ENCODE measurements at places on chromosomes 16 and 17.

- no peak for DNase-seq
Observed at GRCh38 chr17:45335721-45336120, 18.9 kb upstream of the MAP3K14 start.

- no peak for DNase-seq
Observed at GRCh38 chr16:62921904-62922303, 885.7 kb upstream of the CDH8 start.

GRCh38 chr17:6172642-6173330, 102.6 kb downstream of the WSCD1 start:
- no peak for DNase-seq

DNA sequence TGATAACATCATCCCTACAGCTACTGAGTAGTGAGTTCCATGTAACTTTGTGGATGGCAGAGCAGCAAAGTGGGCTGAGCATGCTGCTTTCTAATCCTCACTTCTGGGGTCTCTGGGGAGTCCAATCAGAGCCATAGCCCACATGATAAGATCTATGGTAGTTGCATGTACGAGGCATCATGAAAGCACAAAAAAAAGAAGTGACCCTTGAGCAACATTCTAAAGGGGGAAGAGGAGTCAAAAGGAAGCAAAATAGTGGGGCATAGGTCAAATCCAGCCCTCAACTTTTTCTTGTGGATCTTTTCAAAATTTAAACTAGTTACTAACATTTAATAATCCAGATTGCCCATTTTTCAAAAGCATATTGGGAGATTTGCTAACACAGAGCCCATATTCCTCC, 208.5 kb upstream of the TOX3 start:
- DNase-seq: no peak

GRCh38 chr17:9090641-9091096, 69.4 kb downstream of the NTN1 start:
- no peak for DNase-seq

DNA sequence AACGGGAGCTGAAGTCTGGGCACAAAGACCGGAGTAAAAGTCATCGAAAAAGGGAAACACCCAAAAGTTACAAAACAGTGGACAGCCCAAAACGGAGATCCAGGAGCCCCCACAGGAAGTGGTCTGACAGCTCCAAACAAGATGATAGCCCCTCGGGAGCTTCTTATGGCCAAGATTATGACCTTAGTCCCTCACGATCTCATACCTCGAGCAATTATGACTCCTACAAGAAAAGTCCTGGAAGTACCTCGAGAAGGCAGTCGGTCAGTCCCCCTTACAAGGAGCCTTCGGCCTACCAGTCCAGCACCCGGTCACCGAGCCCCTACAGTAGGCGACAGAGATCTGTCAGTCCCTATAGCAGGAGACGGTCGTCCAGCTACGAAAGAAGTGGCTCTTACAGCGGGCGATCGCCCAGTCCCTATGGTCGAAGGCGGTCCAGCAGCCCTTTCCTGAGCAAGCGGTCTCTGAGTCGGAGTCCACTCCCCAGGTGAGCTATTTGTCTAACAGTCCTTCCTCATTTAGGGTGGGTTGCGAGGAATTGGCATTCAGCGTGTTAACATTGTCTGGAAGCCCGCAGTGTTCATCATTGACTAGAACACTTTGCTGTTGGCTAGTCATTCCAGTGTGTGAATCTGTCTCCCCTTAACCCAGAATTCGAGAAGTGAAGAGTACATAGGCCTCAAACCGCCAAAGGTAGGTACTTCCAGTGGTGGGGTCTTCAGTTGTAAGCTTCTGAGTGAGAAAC, 1.5 kb downstream of the CDK12 start:
- no peak for DNase-seq
